Stimulated activated CD8-positive, alpha-beta memory T cell treated with anti-CD3 and anti-CD28 coated beads, Interleukin-7, amount 100 ng/mL, for 1 hour (primary cell): ENCODE measurements at places on chromosomes 6 and 20.

- DNase-seq, result no peak
Measured at GRCh38 chr6:43103253-43103876, 27.3 kb downstream of the PTK7 start.

GRCh38 chr6:3088446-3088845, 20.2 kb downstream of the RIPK1 start:
- no peak for DNase-seq

- no peak for DNase-seq
Measured at GRCh38 chr6:162029873-162030576, 697.5 kb downstream of the PRKN start.

DNA sequence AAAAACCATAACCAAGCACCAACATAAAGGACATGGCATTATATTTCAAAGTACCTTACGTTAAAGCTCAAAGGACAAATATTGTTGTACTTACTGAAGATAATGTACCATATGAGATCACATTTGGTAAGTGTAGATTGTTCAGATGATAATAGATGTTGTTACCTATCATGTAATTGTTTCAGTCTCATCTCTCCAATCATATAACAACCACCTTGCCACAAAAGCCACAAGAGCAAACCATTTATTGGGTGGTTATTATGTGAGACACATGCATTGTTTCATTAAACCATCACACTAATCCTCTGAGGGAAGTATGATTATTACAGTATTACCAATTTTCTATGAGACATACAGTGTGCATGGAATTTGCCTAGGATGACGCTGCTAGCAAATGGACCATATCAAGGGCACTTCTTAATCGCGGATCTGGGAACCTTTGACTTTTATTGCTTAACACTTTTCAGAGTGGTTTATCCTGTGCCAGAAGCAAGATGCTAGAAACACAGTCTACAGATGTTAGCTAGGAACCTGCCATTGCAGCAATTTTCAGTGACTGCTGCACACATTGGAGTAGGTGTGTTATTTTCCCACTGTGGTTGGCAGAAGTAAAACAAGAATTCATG, 149.8 kb upstream of the AKIRIN2 start:
- DNase-seq, result no peak

GRCh38 chr6:163169521-163169920, 245.0 kb upstream of the QKI start:
- DNase-seq, result no peak

DNA sequence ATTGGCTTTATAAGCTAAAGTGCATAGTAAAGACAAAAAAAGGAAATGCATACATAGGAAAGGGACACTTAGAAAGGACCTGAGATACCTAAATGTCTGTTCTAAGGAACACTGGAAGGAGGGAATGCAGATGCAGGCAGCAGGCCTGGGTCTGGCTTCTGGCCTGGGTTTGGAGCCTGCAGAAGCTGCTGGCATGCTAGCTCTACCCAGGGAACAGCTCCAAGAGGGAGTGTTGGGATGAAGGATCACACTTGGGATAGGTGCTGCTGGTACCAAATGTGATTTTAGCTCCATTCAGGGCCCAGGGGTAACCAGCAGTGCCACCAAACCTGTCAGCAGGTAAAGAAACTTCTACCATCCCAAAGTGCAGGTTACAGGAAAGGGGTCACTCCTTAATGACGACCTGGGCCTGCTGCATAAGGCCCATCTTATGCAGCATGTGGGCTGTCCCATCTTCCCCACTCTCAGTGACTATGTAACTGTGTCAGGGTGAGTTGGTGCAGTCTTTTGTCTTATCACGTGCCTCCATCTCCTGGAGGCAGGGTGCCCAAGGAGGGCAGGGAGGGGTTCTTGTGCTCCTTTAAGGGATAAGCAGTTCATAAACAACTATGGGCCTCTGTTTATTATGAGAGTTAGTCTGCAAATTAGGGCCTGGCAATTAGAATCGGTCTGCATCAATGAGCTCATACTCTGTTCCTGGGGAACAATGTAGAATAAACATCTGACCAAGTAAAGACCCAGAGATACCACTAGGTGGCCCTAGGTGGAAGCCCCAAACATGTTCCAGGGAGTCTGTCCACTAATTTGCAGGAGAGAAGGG, 26.9 kb downstream of the DDX27 start:
- DNase-seq, result no peak

DNA sequence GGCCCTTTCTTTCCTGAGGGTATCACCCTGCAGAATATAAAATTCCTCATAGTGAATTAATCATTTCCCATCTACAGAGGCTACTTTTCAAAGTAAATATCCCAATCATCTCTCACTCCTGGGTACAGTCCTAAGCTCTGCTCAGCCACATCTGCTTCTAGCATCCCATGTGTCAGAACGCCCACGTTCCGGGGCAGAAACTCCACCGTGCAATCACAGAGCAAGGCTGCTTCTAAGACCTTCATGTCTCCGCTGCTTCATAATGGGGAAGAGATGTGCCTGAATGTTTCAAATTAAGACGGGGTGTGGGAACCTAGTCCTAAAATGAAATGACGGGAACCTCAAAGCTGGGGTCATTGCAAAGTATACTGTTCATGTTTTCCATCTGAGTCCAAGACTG, 208.8 kb upstream of the GMDS start:
- no peak for DNase-seq

DNA sequence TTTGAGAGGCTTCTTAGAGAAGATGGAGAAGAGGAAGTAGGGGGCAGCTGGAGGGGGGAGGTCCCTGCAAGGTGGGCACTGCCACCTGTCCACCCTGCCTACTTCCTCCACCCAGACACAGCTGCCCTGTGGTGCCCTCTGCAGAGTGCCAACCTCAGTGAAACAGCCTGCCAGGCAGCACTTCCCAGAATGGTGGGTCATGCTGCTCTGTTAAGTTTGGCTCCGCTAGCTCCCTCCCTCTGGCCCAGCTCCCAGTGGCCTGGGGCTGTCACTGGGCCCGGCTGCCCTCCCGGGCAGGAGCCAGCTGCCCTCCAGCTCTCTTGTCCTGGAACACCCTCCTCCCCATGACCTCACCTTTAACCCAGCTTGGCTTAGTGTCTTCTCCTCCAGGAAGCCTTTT, 5.1 kb upstream of the EPB41L1 start:
- no peak for DNase-seq

GRCh38 chr6:148932208-148932607, 185.4 kb downstream of the UST start:
- DNase-seq, result no peak

- DNase-seq, result no peak
Measured at GRCh38 chr6:44012078-44012493, 115.2 kb downstream of the MRPL14 start.

- DNase-seq, result no peak
Measured at GRCh38 chr6:43186706-43187105, 4.7 kb downstream of the CUL9 start.

DNA sequence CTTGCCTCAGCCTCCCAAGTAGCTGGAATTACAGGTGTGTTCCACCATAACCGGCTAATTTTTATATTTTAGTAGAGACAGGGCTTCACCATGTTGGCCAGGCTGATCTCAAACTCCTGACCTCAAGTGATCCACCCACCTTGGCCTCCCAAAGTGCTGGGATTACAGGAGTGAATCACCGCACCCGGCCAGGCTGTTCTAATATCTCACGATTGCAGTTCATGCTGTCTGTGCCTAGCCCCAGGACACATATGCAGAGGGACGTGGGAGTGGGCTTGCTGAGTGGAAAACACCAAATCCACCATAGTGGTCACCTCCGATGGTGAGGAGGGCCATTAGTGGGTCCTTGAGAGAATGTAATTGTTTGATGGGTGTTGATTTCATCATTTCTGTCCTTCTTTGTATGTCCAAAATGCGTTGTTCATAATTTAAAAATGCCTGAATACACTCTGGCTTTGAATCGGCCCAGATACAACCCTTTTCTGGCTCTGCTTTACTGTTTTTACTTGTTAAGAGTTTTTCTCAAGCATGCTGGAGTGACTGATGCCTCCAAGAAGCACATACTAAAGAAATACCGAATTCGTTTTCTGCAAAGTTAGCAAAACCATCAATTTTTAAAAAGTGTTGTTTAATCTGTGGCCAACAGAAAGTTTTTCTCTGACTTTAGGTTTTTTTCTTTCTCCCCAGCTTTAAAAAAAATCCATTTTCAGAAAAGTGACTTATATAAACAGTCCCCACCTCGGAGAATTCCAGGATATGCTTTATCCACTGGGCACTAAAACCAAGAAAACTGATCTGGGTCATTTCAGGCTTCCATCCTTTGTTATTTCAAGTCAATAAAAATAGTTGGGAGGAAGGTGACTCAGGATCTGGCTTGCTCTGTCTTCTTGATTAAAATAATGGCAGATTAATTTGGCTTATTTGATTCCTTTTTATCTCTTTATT, 18.8 kb upstream of the RALGAPA2 start:
- no peak for DNase-seq

DNA sequence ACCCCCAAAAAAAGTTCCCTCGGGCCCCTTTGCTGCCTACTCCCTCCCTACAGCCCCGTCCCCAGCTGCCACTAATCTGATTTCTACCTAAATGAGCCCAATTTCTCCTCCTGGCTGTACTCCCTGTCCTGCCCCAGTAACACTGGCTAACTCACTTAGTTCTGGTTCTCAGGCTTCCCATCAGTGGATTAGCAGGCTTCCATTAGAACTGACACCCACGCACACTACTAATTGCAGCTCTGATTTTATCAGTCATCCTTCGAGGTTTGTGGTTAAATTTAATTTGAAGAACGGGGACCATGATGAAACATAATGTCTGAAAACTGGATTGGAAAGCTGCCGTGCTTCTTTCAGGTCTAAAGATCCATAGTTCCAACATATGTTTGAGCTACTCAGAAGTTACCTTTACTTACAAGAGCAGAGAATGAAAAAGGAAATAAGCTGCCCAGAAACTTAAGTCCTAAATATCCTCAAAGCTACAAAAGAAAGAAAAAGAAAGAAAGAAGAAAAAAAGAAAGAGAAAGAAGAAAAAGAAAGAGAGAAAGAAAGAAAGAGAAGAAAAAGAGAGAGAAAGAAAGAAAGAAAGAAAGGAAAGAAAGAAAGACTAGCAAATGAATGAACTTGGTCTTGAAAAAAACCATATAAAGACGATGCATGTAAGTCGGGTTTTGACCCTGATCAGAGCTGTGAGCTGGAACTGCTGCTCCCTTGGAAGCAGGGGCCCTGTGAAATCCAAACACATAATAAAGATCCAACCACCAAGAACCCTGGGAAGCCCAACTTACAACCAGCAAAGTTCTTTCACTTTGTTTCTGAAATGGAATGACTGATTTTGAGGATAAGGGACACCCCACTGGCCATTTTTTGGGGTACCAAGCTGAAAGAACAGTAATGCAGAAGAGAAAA, 51.7 kb downstream of the CNKSR3 start:
- DNase-seq, result no peak

- DNase-seq, result no peak
Measured at GRCh38 chr6:148432462-148433195, 90.0 kb downstream of the SASH1 start.

DNA sequence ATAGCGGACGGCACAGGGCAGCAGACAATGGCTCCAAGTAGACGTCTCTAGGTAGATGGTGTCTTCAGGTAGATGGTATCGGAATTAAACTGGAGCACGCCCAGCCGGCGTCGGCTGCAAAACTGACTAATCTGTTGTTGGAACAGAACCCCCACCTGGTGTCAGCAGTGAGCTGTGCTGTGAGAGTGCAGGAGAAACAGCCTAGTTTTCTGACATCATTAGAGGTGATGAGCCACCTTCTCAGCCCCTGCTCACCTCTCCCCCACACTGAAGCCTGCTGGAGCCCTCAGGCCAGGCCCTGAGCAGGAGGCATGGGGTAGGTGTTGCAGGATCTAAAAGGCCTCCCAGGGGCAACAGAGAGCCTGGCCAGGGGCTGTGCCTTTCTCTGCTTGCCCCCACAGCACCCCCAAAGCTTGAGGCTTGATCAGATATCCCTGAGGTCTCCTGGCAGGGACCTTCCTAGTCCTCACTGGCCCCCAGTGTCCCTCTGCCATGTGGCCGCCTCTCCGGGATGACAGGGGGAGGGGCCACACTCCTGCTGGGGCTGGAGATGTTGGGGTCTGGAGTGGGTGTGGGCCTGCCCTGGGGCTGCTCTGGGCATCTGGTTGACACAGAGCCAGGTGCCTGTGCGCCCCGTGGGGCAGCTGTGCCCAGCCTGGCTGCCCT, 6.9 kb upstream of the HELZ2 start:
- DNase-seq, result peak; percentile 33

- no peak for DNase-seq
Measured at GRCh38 chr20:39019805-39020325, 57.7 kb downstream of the DHX35 start.

DNA sequence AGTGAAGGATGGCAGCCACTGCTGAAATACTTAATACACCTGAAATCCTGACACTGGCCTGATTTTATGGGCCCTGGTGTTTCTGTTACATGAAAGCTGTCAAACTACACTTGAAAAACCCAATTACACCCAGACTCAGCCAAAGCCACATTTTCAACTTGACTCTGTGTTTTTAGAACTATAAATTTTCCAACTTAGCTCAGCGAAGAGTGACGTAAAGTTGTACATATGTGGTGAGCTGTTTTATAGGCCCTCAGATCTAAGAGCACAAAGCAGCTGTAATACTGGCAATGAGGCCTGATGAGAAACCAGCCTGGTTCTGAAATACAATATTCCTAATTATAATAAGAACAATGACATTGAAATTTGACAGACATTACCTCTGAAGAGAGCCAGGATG, 18.6 kb downstream of the SCML4 start:
- DNase-seq, result no peak

DNA sequence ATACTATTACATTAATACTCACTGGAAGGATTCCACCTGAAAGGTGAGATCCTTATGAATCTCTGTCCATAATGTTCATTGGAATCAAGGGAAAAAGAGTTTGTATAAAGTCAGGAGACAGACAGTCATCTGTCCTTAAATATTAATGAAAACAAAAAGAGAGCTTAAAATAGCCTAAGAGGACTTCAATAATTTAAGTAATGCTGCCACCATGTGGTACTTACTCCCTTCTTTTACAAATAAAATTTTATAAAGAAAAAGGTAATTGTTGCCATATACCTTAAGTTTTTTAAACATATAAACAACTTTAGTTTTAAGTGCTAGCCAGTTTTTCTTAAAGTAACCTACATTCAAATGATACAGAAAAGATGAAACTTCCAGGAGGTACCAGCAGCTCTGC, 5.1 kb downstream of the BLOC1S5 start:
- DNase-seq, result no peak

- no peak for DNase-seq
Measured at GRCh38 chr6:72262254-72262653, 359.6 kb upstream of the KCNQ5 start.

- DNase-seq, result peak; percentile 38
Measured at GRCh38 chr6:26123947-26124780, 36.9 kb downstream of the HFE start.

- DNase-seq, result no peak
Measured at GRCh38 chr6:154488248-154488593, 22.3 kb downstream of the CNKSR3 start.

DNA sequence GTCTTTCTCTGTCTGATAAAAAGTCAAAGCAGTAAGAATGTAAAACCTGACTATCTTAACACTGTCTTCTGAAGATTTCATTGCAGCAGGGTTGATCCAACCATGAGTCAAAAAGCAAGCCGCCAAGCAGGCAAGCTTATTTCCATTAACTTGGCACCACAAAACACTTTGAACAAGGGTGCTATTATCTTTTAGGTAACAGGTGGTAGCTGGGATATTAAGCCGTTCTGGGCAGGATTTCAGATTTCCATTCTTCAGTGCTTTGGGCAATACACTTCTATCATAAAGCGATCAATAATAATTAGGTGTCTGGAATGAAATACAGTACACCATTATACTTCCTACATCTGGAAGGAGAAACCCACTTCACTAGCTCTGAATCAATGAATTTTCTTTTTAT, 181.9 kb downstream of the TBC1D7 start:
- no peak for DNase-seq
